Stimulated activated CD4-positive, alpha-beta T cell treated with anti-CD3 and anti-CD28 coated beads, Interleukin-1b, Interleukin-23, amount 100 ng/mL, for 48 hours (primary cell): ENCODE measurements at places on chromosomes 4 and X.

DNA sequence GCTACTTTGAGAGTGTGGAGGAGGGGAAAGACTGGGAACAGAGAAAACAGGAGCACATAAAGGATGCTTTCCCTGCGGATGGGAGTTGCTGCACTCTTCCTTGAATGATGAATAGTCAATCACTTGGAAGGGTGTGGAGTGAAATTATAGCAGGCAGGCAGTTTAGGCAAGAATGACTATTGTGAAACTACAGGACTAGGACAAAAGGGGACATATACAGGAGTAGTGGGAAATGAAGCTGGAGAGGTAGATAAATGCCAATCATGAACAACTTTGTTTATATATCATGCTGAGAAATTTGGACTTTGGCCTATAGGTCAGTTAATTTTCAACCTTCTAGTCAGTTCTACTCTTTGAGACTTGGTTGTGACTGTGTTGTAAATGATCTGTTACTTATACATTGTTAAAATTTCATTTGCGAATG lies 76.9 kb downstream of the PAQR3 start:
- no peak for DNase-seq

DNA sequence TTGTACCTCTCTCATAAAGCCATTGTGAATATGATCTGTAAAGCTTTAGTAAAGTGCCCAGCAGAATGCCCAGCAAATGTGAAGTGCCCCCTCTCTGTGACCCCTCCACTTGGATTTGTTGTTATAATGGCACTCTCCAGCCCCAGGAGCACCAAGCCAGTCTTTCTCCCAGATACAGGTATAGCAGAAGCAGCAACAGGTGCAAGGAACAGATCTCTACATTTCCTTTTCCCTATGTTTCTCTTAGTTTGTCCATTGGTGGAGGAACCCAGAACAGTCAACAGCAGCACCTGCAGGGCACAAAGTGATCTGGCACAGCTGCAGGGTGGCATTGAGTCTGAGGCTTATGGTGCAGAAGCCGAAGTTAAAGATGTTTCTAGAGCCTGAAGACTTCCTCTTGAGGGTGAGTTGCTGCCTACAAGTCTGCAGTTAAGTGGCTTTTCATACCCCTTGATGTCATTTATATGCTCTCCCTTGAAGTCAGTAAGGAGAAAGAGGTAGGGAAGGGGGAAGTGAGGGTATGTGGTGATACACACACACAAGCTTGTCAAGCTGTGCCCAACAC lies 16.1 kb upstream of the CXCL3 start:
- no peak for DNase-seq

GRCh38 chr4:174460684-174461083 lies 61.6 kb downstream of the HPGD start:
- no peak for DNase-seq

- no peak for DNase-seq
Measured at GRCh38 chr4:100288161-100288560, 97.9 kb upstream of the DDIT4L start.

- DNase-seq = no peak
Measured at GRCh38 chr4:154822775-154823174, 41.7 kb downstream of the RBM46 start.

DNA sequence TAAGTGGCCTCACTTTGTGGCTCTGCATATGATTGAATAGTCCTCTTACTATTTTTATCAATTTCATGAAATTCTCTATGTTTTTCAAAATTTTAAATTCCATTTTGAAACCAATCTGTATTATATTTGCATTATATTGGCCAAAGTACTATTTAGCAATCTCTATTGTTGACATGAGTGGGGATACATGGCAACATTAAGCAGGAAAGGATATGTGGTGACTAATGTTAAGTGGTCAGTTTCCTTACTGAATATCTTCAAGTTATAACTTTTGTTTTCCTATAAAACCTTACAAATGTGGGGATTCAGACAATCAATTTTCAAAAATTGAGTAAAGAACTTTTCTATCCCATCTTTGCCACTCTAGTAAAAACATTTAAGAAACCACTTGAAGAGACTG lies 10.2 kb downstream of the BBS7 start:
- DNase-seq = no peak

- DNase-seq = no peak
Measured at GRCh38 chr4:58669783-58670182, 1559.6 kb upstream of the IGFBP7 start.

- no peak for DNase-seq
Measured at GRCh38 chr4:167826281-167826680, 266.1 kb upstream of the ANXA10 start.

DNA sequence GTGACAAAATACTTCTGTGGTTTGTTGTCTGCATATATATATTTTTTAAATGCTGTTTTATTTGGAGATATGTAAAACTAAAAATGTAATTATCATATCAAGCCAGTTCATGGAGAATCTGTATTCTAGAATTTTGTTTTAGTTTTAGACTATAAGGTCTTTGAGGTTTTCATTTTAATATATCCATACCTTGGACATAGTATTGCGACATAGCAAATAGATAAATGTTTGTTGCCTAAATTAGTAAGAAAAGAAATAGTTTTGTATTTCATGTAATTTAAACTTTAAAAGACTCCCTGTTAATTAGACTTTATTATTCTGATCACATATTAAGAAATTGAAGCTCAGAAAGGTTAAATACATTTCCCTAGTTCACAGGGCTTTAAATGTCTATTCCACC lies 472.9 kb downstream of the GBA3 start:
- DNase-seq = no peak
